ENCODE measurements at places on chromosomes 3 and 15.
A peak's percentile ranks its signal among the peaks of the same experiment; 100 is the strongest.

DNA sequence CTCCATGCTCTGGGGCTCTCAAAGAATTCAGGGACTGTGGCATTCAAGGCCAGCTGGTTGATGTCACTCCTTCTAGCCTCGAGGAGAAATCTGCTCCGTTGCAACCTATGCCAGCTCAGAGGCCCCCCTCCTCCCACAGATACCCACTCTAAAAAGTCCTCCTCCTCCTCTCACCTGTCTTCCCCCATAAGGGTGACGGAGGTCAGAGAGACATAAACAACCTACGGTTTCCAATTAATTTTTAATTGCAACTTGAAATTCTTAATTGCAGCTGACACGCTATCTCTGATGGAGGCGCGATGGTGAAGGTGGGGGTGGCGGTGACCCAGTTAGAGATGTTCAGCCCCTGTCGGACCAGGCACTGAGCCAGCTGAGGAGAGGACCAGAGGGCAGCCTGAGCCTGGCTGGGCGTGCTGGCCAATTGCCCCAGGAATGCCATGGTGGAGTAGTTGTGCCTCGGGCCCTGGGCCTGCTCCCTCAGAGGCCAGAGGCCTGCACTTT, 43.2 kb upstream of the INSYN1 start:
- no peak for DNase-seq

- no peak for DNase-seq
Measured at GRCh38 chr3:188507244-188507720, 353.3 kb downstream of the LPP start.

DNA sequence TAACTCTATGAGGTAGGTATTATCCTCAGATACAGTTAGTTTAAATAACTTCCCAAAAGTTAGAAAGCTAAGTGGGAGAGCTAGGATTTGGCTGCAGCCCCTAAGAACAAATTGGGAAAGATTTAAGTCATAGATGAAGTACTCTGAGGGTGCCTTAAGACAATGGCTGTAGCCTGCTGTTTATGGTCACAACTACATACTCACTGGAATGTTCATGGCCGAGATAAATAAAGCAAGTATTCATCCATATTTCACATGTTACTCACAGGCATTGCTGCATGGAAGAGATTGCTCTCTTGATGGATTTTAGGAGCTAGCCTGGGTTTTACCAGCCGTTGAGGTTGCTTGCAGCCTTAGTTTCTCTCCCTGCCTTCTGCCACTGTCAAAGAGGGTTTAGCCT, 145.0 kb downstream of the CMSS1 start:
- no peak for DNase-seq

DNA sequence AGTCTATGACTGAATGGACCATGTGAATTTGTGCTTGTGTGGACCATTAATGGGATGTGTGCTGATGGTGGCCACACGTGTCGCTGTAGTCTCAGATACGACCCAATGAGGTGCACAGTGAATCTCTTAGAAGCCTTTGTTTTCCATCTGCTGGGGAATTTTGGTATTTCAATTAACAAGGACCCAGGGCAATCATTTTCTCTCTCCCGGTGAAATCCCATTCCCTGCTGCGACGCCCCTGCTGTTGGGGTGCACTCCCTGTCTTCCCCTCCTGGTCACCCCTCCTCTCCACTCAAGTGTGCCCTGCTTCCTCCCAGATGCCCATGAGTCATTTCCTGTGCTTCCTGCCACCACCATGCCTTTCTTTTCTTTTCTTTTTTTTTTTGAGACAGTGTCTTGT, 32.7 kb downstream of the EBLN2 start:
- DNase-seq: peak; percentile 25

- no peak for DNase-seq
Measured at GRCh38 chr3:35440826-35441225, 198.5 kb upstream of the ARPP21 start.

- no peak for DNase-seq
Measured at GRCh38 chr15:98764291-98764690, 116.0 kb downstream of the IGF1R start.

- no peak for DNase-seq
Measured at GRCh38 chr3:126156468-126156867, 23.9 kb downstream of the ALDH1L1 start.

DNA sequence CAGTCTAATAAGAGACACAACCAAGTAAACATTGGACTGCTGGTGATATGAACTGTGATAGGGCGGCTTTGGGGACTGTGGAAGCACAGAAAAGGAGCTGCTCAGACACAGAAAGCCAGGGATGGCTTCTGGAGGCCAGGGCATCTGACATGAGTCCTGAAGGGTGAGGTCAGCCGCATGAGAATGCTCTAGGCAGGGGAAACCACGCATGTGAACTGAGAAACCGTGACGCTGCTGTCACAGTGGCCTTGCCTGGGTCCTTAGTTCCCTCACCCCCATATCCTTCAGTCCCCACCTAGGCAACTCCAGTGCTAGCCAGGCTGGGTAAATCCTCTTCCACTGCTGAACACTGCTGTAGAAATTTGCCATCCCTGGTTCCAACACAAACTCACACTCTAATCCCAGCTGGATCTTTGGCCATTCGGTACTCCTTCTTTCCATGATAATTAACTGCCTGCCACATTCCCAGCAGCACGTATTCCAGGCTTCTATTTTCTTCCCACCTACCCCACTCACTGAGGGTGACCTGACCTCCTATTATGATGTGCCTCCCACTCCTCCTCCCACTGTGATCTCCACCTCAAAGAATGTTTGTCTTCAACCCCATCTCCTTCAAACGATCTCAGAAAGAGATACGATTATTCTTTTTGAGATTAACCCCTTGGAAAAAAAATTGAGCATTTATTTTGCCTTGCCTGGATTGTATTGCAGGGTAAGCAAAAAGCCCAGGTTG, 31.4 kb downstream of the CRYGS start:
- no peak for DNase-seq

GRCh38 chr3:25007974-25008658, 419.9 kb upstream of the RARB start:
- DNase-seq: no peak

DNA sequence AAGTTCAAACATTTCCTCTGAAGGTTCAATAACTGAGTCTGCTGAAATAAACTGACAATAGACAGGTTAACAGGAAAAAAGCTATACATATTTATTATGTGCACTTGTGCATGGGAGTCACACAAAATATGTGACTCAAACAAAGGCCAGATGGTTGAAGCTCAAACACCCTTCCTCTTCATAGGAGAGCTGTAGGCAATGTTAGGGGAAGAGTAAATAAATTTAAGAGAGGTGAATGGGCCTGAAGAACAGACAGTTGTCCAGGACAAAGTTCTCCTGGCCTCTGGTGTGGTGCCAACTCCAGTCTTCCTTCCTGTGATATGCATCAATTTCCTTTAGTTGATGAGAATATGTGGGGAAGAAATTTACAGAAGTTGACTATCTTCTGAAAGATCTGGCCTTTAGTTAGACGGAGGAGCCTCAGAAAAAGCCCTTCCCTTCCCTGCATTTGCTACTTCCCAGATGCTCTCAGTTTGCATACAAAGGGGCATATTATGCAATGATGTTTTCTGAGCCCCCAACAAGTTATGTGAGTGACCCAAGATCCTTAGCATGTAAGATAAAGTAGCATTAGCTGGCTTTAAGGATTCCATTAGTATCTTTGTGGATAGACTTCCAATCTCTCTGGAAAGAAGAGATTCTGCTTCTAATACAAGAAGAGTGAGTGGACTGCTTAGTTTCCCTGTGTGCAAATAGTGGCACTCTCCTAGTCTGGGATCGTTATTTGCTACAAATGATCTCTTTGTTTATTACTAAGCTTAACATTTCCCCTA, 96.4 kb upstream of the IGSF10 start:
- DNase-seq: no peak

GRCh38 chr15:64845831-64846595, 4.3 kb downstream of the PLEKHO2 start:
- no peak for DNase-seq

DNA sequence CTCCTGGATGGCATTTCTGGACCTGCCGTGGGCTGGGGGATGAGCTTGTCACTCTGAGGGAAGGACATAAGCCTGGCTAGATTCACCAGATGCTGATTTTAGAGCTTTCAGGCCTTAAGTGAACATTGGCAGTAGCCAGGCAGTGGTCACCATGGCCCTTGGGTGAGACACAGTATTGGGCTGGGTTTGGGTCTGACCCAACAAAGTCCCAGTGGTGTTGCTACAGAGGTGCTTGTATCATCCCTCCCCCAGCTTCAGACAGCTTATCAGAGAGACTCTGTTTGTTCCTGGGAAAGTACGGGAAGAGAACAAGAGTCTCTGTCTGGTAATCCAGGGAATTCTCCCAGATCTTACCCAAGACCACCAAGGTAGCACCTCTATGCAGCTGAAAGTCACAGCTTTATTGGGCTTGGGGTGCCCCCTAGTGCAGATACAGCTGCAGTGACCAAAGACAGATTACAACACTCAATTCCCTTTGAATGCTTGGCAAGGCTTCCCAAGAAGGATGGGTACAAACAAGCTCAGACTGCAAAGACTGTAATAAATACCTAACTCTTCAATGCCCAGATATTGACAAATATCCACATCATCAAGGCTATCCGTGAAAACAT, 9.8 kb upstream of the RUVBL1 start:
- no peak for DNase-seq

DNA sequence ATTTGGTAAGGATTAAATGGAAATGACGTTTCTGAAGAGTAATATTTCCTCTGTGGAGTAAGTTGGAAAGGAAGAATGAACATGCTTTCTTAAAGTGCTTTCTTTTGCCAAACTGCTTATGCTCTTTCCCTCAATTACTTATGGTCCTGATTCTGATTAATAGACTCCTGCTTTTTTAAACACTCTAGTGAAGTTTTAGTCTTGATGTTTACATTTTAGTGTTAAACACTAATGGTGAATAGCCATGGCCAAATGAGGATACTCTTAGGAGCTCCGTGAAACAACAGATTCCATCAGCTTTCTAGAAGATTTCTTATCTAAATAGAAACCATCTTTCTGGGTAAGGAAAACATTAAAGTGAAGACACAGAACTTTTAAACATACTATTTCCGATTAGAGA, 117.6 kb downstream of the P3H2 start:
- DNase-seq: no peak

GRCh38 chr15:89400116-89400781, 65.6 kb upstream of the POLG start:
- DNase-seq: no peak

GRCh38 chr3:80526153-80526552, 758.4 kb upstream of the ROBO1 start:
- no peak for DNase-seq

DNA sequence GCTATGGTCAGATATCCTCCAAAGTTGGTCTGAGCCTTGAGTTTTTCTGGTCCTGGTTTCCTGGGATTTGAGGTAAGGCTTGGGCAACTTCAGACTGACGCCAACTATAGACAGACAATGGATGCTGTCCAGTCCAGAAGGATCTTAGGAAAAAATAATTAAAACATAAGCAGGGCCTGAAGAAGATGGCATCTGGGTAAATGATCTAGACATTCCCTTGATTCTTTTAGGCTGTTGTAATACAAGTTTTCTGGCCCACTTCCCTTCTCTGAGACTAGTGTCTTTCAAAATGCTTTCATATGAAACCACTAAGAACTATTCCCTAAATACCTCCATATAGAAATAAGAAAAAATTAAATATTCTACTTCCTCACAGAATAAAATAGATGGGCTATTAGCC, 47.7 kb upstream of the PLXND1 start:
- no peak for DNase-seq

DNA sequence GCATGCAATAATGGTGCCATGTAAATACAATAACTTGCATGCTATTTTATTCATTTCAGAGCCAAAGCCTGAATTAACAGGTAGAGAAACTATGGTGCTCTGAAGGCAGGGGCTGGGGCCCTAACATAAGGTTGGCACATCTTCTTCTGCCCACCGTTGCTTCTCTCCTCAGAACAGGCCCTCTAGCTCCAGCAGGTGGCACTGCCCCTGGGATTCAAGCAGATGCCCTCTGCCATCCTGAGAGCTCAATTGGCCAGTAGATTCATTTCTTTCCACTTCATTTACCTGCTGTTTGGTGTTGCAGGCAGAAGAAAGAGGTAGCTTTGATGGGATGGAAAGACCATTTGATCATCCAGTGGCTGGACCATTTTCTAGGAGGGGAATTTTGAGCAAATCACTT, 130.5 kb downstream of the FOXB1 start:
- no peak for DNase-seq

- DNase-seq: no peak
Measured at GRCh38 chr3:20657560-20657959, 471.6 kb upstream of the SGO1 start.

GRCh38 chr3:96803870-96804269, 10.5 kb upstream of the EPHA6 start:
- no peak for DNase-seq

Measured in GM12891 (cell line).